ENCODE measurements at places on chromosomes 3 and 15.
A peak's percentile ranks its signal among the peaks of the same experiment; 100 is the strongest.

DNA sequence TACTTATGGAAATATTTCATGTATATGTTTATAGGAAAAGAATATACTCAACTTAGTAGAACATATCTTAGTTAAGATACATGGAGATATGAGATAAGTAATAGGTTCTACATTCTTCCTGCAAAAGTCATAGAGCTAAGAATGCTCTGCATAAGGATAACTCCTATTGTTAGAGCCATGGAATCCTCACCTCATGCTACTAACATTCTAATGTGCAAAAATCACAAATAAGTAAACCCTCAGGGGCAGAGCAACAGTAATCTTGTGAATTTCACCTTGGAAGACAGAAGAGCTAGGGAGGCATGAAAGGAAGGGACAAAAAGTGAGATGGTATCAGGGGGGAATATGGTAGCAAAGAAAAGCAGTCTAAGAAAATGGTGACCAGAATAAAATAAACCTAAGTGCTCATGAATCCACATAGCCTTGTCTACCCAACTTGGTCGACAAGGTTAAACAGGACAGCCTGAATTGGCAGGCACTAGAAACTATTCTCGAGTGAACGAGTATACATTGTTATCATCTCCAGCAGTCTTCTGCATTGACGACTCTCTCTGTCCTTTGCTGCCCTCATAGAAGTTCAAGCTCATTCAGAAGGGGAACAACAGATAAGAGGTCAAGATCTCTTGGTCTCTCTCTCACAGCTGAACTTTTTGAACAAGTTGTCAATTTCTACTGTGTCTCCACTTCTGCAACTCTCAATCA is 52.8 kb downstream of the XRN1 start:
- DNase-seq, result no peak

DNA sequence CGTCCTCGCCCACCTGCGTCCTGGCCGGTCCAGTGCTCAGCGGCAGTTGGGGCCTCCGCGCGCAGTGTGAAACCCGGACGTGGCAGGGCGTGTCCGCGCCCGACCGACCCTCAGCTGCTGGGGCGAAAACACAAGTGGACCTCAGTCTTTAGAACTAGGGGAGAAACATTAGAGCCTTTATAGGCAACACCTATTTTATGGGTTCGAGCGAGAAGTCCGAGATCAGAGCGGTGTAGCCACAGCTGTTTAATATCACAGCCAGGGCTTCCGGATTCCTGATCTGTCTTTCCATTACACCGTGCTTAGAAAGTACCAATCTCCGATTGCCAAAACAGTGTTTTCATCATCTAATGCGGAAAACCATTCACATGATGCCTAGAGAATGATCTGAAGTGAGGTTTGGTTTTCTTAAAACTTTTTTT is 506 bp downstream of the RAD51 start:
- peak; percentile 16 for DNase-seq

- no peak for DNase-seq
Observed at GRCh38 chr15:73660455-73660854, 23.7 kb upstream of the CD276 start.

DNA sequence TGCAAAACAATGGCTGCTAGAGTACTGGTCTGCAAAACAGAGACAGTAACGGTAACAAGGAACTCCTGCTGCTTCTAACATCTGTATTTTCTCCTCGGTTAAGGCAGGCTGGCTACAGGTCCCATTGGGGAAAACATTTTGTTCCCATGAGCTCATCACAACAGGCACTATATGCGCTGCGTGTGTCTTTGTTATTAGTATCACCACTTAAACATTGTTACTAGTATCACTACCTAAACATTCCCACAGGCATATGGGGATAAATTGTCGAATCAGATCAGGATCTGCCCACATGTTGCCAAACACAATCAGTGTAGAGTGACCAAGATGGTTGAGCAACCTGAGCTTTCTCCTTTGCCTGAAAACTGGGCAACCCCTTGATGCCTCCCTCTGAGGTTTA is 77.2 kb downstream of the TOP2B start:
- DNase-seq, result no peak

DNA sequence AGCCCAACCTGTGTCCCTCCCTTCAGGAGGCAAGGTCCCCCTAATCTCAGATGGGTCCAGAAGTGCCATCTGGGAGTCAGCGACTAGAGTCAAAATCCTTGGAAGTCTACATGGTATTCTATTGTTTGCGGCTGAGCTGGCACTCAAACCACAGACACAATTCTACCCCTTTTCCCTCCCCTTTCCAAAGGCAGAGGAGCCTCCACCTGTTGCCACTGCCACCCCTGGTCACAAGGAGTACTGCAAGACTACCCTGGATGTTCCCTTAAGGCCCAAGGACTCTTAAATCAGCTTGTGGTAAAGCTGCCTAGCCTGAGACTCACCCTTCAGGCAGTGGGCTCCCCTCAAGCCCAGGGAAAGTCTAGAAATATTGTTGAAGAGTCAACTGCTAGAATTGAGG is 4.3 kb upstream of the OR5H6 start:
- no peak for DNase-seq

- DNase-seq, result peak; percentile 99
Observed at GRCh38 chr15:40564591-40565332, at the start of gene CCDC32. Gene CCDC32 (minus strand): TSS chr15:40565042. CDS start chr15:40563015, 2,027 bp downstream.

GRCh38 chr3:128310286-128311058 is 156.2 kb downstream of the DNAJB8 start:
- DNase-seq, result no peak

DNA sequence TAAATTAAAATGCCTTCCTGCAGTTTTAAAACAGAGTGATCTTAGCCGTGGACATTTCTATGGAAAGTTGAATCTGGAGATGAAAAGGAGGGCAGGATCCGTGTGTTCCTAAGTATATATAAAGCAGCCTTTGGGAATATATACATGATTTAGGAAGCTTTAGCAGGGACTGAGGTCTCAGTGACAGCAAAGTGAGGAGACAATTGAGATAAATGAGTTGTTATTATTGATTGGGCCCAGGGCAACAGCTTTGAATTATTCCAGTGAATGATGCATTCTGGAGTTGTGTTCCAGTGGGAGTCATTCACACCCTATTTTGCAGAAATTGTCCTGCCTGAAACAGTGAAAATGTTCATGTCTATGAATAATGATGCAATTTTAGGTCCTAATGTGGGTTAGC is 281.4 kb downstream of the BCHE start:
- no peak for DNase-seq

DNA sequence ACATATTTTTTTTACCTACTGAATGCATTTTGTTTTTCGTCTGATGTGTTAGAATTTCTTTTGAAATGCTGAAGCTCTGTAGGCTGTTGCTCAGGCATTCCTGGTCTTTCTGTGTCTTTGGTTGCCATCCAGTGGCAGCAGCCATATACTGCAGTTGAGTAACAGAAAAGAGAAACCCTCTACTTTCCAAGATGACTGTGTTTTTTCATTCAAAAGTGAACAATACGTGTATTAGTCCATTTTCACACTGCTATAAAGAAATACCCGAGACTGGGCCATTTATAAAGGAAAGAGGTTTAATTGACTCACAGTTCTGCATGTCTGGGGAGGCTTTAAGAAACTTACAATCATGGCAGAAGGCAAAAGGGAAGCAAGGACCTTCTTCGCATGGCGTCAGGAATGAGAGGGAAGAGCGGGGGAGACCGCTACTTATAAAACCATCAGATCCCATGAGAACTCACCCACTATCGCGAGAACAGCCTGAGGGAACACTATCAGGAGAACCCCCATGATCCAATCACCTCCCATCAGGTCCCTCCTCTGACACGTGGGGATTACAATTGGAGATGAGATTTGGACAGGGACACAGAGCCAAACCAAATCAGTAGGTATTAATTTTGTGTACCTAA is 4.7 kb upstream of the GOLGA8B start:
- peak; percentile 47 for DNase-seq

DNA sequence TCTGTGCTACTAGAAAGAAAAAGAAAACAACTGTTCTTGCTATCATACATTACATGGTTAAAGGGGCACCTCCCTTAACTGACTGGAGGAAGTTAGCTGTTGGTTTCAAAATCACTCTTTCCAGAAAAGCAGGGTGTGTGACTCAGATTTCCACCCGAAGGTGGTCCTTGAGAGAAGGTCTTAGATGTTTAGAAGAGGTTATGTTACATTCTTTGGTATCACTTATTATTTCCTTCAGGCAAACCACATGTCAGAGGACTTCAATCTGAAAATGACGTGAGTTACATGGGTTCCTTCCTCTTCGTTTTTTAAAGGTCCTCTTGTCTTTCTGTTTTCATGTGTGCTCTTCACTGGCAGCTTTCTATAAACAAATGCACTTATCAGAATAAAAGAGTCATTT is 307.9 kb upstream of the CBLB start:
- no peak for DNase-seq

GRCh38 chr3:81080608-81081007 is 680.8 kb downstream of the GBE1 start:
- DNase-seq, result no peak

DNA sequence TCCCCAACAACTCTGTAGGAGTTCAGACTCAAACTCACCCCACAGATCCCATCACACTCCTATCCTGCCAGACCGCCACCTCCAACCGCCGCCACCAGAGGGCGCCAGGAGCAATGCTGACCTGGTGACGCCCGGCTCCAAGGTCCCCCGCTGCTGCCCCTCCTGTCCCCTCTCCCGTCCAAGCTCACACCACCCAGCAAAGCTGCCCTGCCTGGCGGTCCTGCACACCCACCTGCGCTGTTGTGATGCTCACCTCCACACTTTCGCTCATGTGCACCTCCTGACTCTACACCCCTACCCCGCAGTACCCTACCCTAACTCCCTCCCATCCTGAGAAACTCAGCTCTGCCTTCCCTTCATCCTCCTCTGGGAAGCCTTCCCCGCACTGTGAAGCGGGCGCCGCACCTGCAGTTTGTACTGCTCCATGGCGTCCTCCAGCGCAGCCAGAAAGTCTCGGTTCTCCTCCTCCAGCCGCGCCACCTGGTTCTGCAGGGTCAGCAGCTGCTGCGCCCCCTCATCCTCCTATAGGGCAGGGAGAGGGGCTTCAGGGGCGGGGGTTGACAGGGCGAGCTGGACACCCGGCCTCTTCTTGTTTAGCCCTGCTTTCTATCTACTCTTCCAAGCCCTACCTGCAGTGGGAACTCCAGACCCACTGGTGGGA is 7.9 kb downstream of the KIF7 start:
- DNase-seq, result peak; percentile 78

GRCh38 chr3:129571605-129572547 is 28.9 kb downstream of the H1-8 start:
- no peak for DNase-seq

DNA sequence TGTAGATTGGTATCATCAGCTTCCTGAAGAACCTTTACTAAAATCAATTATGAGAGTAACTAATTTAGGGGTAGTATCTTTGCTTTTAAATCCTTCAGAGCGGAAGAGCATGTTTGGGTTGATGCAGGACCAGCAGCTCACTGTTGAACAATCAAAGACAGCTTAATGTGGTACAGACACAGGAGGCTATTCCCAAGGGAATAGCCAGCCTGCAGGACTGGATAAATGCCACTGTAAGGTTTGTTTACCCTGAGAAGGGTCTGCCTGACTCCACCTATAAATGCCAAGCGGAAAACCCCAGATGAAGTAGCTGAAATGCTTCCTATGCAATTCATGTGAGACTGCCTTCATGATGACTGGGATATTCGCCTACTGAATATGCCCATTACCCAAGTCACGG is 16.0 kb upstream of the STAC start:
- no peak for DNase-seq

GRCh38 chr3:61493339-61493738 is 68.0 kb upstream of the PTPRG start:
- no peak for DNase-seq

DNA sequence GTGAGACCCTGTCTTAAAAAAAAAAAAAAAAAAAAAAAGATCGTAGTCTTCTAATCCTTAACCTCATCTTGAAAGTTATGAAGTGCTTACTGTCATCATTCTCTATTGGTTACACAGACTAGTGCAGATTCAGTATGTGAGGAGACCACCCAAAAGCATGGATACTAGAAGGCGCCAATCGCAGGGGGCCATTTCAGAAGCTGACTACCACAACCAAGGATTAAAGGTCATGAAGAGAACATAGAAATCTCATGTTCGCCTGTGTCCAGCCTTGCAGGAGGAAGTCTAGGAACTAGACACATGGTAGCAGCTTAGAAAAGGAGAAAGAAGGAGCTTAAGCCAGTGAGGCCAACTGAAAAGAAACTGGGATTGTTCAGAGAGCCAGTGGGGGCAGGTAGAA is 207.8 kb downstream of the THSD4 start:
- no peak for DNase-seq

GRCh38 chr15:85118173-85118572 is 136.5 kb downstream of the PDE8A start:
- no peak for DNase-seq

DNA sequence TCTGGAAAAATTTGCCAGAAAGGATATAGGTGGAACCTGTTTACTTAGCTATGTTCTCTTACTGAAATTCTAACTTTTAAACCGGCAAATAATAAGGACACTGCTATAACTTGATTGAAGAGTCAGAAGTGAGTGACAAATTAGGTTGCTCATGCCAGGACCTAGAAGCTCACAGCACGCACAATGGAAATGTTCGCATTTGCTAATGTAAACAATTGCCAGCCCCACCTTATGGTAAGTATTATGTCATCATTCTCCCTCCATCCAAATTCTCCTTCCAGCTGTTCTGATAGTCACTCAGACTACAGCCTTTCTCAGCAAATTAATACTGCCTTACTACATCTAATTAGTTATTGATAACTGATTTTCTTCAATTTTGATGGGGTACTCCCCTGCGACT is 4.8 kb upstream of the STXBP5L start:
- DNase-seq, result no peak

DNA sequence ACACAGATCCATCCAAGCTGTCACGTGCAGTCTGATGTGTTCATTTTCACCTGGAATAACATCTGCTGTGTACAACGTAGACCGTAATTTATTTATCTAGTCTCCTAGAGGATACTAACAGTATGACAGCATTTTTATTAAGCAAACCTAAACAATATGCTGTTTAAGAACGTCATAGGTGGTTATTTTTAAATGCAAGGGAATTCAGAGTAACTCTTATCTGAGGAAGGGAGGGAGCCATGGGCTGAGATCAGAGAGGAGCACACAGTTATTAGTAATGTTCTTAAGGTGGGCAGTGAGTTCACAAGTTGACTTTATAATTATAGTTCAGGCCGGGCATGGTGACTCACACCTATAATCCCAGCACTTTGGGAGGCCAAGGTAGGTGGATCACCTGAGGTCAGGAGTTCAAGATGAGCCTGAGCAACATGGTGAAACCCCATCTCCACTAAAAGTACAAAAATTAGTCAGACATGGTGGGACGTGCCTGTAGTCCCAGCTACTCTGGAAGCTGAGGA is 193.6 kb downstream of the UACA start:
- DNase-seq, result no peak

GRCh38 chr3:14410503-14411165 is 8.2 kb downstream of the SLC6A6 start:
- DNase-seq, result no peak

DNA sequence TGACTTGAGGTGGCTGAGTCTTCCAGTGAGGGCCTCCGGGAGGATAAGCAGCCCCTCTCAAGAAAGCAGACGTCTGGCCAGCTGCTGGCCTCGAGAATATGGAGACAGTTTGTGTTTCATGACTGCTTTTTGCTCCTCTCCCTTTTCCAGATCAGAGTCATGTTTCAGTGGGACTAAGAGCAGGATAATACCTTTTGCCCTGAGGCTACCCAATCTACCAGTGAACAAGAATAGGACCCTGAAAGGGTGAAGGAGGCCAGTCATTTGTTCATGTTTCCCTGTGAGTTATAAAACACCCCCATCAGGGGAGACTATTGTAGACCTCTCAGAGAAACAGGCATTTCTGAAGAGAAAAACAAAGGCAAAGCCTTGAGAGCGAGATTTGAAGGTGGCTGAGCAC is 137.4 kb downstream of the RYR3 start:
- no peak for DNase-seq
